GM23248 (cell line): ENCODE measurements at places on chromosomes 11 and 22. TPM values are rescaled to one million over a fixed set of nuclear protein-coding genes. Genes with fewer than 3 reads are reported as not detected.

DNA sequence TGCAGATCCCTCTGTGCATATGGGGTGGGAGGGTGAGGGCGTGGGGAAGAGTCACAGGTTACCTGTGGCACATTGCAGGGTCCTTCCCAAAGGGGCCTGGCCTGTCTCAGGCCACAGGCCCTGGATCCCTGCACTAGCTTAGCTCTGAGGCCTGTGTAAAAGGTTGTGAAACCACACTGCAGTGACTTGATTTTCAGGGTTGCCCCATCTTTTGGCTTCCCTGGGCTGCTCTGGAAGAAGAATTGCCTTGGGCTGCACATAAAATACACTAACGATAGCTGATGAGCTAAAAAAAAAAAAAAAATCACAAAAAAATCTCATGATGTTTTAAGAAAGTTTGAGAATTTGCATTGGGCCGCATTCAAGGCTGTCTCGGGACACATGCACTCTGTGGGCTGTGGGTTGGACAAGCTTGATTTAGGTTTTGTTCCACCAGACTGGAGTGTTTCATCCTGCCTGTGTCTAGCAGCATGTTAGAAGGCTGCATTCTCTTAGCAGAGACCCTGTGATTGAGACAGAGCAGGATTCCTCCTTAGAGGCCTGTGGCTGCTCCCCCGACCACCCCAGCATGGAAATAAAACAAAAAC, 35.9 kb upstream of the TREH start:
- no peak for DNase-seq

DNA sequence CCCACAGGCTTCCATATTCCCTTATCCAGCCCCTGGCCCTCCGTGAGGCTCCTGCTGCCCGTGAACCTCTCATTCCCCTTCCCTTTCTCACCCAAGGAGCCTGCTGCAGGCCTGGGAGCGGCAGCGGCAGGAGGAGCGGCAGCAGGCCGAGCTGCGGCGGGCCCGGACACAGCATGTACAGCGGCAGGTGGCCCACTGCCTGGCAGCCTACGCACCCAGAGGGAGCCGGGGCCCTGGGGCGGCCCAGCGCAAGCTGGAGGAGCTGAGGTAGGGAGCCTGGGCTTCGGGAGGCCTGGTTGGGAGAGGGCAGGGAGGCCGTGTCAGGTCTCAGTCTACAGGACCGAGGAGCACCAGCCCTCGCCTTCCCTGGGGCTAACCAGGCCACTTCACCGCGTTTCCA, 8.1 kb upstream of the SART1 start:
- no peak for DNase-seq

DNA sequence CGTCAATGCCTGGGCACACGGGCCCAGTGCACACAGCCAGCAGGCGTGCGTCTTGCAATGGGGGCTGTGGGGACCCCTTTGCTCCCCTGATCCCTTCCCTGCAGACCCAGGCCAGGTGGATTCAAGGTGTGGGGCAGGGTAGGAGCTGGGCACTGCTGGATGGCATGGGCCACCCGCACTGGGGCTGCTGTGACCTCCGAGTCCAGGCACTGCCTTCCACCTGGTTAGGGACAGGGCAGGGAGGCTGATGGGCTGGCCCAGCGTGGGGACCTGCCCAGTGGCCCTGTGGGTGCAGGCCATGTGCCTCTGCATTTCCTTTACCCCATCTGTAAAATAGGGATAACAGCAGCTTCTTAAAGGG, 22.9 kb downstream of the KCNQ1 start:
- DNase-seq = no peak

- no peak for DNase-seq
Measured at GRCh38 chr11:37371346-37371970, 773.4 kb upstream of the RAG2 start.

- DNase-seq = no peak
Measured at GRCh38 chr22:30546616-30547015, at the start of gene SEC14L6. SEC14L6 (minus strand) TSS chr22:30546741; CDS start chr22:30546682, 59 bp downstream.

GRCh38 chr22:19837915-19838314, 16.8 kb downstream of the GNB1L start:
- no peak for DNase-seq

DNA sequence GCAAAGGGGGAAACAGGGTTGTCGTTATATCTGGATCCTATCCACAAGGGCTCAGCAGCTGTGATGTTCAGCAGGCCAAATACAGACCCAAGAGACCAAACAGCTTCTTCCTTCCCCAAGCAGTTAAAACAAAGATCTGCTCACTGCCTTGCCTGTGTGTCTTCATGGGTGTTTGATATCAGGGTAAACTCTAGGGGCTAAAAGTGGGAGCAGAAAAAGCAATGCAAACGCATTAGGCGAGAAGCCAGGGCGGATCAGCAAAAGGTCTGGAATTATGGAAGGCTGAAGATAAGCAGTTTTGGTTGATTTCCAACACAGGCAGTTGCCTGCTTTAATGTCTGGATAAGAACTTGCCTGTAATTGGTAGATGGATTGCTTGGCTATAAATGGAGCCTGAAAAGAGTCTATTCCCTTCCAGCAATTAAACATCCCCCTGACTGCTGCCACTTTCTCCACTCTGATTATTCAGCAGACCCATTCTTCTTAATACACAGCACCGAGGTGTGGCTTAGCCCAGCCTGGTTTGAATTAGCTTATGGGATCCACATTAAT, 126.3 kb downstream of the COMMD9 start:
- no peak for DNase-seq

- no peak for DNase-seq
Measured at GRCh38 chr11:76271068-76271467, 64.8 kb upstream of the WNT11 start.

GRCh38 chr11:107041088-107041444, 22.8 kb upstream of the GUCY1A2 start:
- DNase-seq = peak; percentile 77

GRCh38 chr11:111598148-111598547, 4.1 kb upstream of the SIK2 start:
- peak; percentile 43 for DNase-seq

DNA sequence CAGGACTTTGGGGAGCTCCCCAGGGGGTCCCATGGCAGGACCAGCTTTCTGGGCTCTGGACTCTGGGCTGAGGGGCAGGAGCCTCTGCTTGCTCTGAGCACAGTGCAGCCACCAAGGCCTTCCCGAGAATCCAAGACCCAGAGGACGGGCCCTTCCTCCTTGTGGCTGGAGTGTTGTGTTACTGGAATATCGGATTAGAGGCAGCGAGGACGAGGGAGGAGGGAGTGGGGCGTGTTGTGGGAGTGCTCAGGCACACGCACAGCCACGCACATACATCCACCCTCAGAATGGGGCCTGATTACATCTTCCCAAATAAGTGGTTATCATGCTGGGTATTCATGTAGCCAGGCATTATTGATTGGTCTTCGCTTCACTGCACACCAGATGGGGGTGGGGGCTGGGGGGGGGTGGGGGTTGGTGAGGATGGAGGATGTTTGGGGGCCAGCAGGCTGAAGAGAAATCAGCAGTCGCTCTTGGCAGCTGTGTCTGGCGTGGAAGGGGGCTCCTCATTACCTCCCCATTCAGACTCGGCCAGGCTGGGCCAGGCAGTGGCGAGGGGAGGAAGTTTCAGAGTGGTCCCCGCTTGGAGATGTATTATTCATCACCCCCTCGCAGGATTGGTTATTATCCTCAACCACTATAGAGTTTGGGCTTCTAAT, 120.9 kb downstream of the ST3GAL4 start:
- DNase-seq = no peak

DNA sequence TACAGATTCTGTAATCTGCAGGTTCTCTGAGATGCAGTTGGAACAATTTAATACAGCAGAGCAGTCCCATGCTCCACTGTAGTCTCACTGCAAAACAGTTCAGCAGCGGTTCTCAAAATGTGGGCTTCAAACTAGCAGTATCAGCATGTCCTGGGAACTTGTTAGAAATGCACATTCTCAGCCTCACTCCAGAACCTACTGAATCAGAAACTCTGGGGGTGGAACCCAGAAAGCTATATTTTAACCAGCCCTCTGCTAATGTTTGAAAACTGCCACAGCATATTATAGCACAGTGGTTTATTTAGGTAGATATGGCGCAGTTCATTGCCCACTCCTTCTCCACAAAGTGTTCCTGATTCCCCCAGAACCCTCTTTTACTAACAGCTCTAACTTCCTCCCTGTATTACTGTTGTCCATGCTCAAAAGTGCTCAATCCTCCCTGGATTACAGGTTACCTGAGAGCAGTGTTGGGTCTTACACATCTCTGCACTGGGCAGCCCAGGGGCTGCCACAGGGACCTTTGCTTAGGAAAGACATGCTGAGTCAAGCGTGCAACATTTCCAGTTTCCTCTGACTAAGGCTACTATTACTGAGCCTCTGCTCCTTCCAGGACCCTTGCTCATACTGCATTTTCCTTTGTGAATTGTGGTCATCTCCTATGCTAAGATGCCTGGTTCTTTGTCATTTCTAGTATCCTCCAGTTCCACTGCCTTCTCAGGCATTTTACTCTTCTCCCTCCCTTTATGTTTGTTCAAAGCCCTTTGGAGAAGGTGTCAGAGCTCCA, 7.7 kb upstream of the DGAT2 start:
- peak; percentile 91 for DNase-seq

DNA sequence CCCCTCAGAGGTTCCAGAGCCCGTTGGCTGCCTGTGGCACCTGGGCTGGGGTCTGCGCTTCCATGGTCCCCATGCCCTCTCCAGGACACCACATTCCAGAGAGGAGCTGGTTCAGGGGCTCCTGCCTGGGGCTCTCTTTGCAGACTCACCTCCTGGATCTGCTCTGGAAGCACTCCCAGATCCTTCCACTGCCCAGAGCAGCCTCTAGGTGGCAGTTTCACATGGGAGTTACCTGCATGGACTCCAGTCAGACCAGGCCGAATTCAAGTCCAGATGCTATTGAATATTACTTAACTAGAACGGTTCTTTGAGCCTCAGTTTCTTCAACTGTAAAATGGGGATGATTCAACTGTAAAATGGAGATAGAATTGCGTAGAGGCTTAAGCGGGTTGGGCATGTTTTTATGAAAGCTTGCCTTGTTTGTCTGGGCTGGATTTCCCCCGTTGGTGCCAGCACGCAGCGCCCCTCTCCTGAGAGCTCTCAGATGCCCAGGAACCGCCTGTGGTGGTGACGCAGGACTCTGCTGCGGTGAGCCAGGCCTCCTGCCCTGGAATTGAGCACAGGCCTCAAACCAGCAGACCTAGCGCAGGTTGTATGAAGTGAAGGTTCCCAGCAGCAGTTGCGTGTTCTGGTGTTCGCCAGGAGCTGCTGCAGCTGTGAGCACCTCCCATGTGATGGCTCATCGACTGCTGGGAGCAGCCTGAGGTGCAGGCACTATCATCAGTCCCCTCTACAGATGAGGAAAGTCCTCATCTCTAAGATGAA, 44.2 kb downstream of the LMO1 start:
- DNase-seq = peak; percentile 68

- DNase-seq = no peak
Measured at GRCh38 chr11:3857628-3858027, 2.2 kb downstream of the STIM1 start.

- DNase-seq = no peak
Measured at GRCh38 chr22:36134182-36134581, 26.4 kb downstream of the APOL3 start.

DNA sequence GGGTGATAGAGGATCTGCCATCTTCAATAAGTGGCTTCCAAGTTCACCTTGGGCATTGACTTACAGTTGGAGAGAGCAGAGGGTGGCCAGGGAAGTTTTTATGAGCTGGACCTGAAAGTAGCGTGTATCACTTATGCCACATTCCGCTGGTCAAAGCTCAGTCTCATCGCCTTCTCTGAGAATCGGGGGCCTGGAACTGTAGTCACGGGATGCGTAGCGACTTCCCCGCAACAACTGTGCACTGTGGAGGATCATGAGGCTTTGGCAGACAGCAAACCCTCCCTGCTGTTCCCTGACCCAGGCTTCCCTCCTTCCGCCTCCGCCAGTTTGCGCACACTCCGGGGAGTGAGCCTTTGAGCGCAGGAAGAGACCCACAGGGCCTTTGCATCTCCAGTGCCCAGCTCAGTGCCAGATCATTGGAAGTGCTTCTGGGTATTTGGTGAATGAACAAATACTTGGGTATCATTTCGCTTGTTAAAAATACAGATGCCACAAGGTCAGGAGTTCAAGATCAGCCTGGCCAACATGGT, 95.5 kb downstream of the CEP164 start:
- DNase-seq = no peak

GRCh38 chr22:48900327-48900597, 927.4 kb downstream of the BRD1 start:
- DNase-seq = no peak

GRCh38 chr22:42977569-42977968, 37.4 kb downstream of the PACSIN2 start:
- DNase-seq = no peak

GRCh38 chr11:2261436-2262230, 8.8 kb downstream of the ASCL2 start:
- DNase-seq = no peak

DNA sequence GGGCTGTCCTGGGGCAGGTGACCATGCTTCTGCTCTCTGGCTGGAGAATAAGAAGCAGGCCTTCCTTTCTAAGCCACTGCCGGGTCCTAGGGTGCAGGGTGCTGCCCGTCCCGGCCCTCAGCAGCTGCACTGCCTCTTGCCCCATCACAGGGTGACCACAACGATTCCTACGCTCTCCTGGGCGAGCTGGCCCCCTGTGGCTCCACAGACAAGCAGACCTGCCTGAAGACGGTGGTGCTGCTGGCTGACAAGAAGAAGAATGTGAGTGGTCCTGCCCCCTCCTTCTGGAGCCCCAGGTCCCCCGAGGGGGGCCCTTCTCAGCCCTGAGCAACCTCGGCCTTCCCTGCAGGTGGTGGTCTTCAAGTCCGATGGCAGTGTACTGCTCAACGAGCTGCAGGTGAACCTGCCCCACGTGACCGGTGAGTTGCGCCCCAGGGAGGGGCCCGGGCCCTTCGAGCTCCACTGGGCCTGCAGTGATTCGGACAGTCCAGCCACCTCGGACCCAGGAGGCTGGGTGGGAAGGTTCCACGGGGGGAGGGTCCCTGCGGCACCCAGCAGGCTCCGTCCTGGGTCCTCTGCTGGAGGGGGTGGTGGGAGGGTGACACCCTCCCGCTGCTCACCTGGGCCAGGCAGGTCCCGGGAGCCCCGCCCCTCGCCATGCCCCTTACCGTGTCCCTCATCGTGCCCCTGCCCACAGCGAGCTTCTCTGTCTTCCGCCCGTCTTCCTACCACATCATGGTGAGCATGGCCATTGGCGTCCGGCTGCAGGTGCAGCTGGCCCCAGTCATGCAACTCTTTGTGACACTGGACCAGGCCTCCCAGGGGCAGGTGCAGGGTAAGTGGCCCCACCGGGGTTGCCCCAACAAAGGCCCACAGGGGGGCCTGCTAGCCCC, 8.3 kb downstream of the MUC2 start:
- DNase-seq = no peak

The FGF3 gene
- polyA plus RNA-seq = not detected in 2 replicates

The PNPLA5 gene
- polyA plus RNA-seq = not detected in 2 replicates

The OPCML gene
- polyA plus RNA-seq = 0.69 and 1.0 TPM in 2 replicates

The SAA4 gene
- not detected in 2 replicates for polyA plus RNA-seq

The INPP5J gene
- 0.15 and 0.26 TPM in 2 replicates for polyA plus RNA-seq

The NUP50 gene
- 21.1 and 22.3 TPM in 2 replicates for polyA plus RNA-seq

The RCOR2 gene
- 0.24 TPM in 1 of 2 replicates, not detected in the other for polyA plus RNA-seq

The LYVE1 gene
- polyA plus RNA-seq = not detected in 2 replicates

The CALCB gene
- polyA plus RNA-seq = not detected in 2 replicates

The ARHGEF17 gene
- polyA plus RNA-seq = 15.3 and 16.5 TPM in 2 replicates

The OR8A1 gene
- polyA plus RNA-seq = not detected in 2 replicates

The PLAAT2 gene
- polyA plus RNA-seq = not detected in 2 replicates
